ENCODE measurements at places on chromosomes 3 and 15. TPM values are rescaled to one million over a fixed set of nuclear protein-coding genes. Genes with fewer than 3 reads are reported as not detected.

Gene EAF2
- total RNA-seq, result 2.1 TPM

Gene CAND2
- 12.1 TPM for total RNA-seq

Gene ADPRH
- 3.1 TPM for total RNA-seq

Gene ZDHHC23
- total RNA-seq, result 0.77 TPM

Gene TMCO5A
- total RNA-seq, result not detected

Gene NEO1
- total RNA-seq, result 31.6 TPM

Gene SLC51B
- total RNA-seq, result 0.51 TPM

Gene ADCY5
- 0.51 TPM for total RNA-seq

Gene FBXL2
- 16.2 TPM for total RNA-seq

Gene CNTN6
- not detected for total RNA-seq

Gene SERINC4
- under 0.01 TPM for total RNA-seq

Data from fibroblast of lung (primary cell).